ENCODE measurements at places on chromosomes 2 and 18. TPM values are rescaled to one million over a fixed set of nuclear protein-coding genes. Genes with fewer than 3 reads are reported as not detected.

DNA sequence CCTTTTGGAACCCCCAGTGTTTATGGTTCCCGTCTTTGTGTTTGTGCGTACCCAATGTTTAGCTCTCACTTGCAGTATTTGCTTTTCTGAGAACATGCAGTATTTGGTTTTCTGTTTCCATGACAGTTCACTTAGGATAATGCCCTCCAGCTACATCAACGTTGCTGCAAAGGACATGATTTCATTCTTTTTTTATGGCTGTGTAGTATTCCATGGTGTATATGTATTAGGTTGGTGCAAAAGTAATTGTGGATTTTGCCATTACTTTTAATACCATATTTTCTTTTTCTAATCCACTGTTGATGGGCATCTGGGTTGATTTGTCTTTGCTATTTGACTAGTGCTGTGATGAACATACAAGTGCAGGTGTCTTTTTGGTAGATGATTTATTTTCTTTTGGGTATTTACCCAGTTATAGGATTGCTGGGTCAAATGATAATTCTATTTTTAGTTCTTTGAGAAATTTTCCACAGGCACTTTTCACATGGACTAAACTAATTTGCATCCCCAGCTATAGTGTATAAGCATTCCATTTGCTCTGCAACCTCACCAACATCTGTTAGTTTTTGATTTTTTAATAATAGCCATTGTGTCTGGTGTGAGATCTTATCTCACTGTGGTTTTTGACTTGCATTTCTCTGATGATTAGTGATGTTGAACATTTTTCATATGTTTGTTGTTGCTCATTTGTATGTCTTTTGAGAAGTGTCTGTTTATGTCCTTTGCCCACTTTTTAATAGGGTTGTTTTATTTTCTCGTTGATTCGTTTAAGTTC, 63.6 kb downstream of the CERS6 start:
- DNase-seq: no peak

DNA sequence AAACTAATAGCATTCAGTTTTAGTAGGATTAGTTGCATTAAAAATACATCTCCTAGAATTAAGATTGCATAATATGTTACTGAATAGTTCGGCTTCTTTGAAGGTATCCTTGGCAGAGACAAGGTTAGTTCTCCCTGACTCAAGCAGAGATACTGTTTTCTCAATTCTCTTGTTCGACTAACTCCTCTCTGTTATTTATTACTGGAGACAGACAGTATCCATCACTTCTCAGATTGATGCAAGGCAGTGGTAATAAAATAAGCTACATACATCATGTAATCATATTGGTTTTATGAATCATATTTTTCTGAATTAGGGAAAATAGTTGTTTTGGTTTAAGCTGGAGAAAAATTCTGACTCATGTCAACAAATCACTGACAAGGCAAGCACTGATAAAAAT, 134.8 kb downstream of the SLC8A1 start:
- no peak for DNase-seq

GRCh38 chr2:83572400-83572799, 886.7 kb downstream of the SUCLG1 start:
- no peak for DNase-seq

SLC38A11 gene
- not detected for total RNA-seq

ZNF407 gene
- total RNA-seq: 22.1 TPM

All from activated naive CD4-positive, alpha-beta T cell treated with anti-CD3 and anti-CD28 coated beads, Interleukin-2, amount 50 U/mL, for 72 hours (primary cell).